Stimulated activated CD4-positive, alpha-beta T cell treated with anti-CD3 and anti-CD28 coated beads, Interleukin-12 subunit alpha, Interleukin-12 subunit beta, amount 100 ng/mL, for 48 hours (primary cell): ENCODE measurements at places on chromosomes 16 and 17.

DNA sequence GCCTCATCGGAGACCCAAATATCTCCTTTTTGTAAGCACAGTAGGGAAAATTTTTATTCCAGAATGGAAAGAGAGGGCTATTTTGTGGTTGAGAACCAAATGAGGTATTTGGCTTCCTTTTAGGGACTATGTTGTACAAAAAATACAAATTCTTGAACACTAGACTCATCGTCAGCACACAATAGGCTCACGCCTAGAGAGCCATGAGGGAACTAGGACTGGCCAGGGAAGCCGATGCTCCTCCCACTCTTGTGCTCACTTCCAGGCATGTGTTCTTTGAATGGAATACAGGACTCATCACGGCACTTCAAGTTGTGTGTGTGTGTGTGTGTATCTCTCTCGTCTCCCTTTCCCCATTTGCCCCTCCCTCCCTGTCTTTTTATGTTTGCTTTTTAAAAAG lies 17.8 kb upstream of the BLMH start:
- DNase-seq = no peak

GRCh38 chr16:28279006-28279405 lies 13.3 kb upstream of the SBK1 start:
- DNase-seq = no peak

DNA sequence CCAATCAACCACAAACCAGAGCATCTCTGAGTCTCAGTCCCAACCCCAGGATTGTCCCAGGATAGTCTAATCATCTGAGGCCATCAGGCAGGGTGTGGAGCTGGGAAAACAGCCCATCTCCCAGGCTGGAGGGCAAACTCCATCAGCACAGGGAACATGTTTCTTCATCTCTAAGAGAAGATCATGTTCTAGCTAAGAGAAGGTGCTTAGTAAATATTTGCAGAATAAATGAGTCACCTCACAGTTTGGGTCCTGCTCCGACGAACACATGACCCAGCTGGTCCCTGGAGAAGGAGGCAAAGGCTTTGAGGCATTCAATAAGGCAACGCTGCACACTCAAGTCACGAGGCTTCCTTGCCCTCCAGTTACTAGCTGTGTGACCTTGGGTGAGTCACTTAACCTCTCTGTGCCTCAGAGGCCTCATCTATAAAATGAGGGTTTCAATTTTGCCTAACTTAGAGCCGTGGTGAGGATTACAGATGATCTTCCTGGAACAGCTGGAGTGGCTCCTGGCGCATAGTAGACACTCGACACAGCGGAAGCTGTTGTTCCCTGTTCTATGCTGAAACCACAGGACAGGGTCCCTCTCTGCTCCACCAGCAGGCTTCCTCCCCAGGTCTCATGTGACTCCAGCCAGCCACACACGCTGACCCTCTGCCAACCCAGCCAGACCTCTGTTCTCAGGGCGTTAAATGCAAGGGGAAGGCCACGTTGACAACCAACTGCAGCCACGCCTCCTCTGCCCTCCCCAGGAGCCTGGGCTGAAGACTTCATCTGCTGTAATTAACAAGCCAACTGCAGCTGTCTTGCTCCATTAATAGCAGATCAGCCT lies 10.3 kb upstream of the RPL38 start:
- no peak for DNase-seq

DNA sequence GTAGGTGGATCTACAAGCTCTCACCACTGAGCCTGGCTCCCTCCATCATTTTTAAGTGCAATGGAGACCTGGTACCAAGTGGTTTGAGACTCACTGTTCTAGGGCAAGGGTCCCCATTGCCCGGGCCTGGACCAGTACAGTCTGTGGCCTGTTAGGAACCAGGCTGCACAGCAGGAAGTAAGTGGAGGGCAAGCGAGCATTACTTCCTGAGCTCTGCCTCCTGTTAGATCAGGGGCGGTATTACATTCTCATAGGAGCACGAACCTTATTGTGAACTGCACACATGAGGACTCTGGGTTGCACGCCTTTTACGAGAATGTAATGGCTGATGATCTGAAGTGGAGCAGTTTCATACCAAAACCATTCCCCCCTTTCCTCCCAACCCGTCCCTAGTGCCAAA lies 6.8 kb upstream of the ZNF594 start:
- DNase-seq = no peak

- DNase-seq = no peak
These were observed 8.3 kb downstream of the SLC7A6 start for GRCh38 chr16:68272507-68273209.
